ENCODE measurements at places on chromosomes 2 and 18.

DNA sequence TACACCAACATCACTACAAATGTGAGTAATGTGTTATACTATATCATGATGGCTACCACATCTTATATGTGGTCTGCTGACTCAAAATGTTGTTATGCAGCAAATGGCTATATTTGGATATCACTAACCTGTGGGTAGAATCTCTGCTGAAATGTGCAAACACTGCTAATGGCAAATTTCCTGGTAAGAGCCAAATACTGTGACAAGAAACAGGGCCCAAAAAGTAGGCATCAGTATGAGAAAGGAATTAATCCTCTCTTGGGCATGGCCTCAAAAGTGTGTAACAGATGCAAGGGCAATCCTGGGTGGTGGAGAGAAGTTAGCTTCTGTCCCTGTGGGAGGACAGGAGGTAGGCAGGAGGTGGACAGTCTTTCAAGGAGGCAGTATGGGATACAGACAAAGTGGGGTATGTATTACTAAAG, 13.3 kb downstream of the ATF2 start:
- DNase-seq: peak; percentile 44

- no peak for DNase-seq
Measured at GRCh38 chr2:184394642-184395041, 203.7 kb upstream of the ZNF804A start.

- no peak for DNase-seq
Measured at GRCh38 chr2:201118961-201119854, 3.2 kb downstream of the CFLAR start.

- no peak for DNase-seq
Measured at GRCh38 chr2:150159300-150159699, 328.2 kb downstream of the RND3 start.

DNA sequence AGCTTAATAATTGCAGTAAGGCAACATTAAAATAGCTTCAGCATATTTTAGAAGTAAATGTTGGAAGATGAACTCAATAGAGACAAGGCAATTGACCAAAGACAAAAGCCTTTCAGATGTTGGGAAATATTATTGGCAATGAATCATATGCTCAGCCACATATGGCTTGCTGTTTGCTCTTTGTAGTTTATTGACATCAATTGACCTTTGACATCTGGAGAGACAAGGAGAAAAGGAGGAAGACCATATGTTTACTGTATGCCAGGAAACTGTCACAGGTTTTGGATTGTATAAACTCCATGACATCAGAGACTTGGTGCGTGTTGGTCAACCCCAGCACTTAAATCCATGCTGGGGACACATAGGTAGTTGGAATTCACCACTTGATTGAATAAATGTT, 60.6 kb upstream of the SLC16A14 start:
- no peak for DNase-seq

- no peak for DNase-seq
Measured at GRCh38 chr2:99961196-99961913, 181.0 kb downstream of the AFF3 start.

- DNase-seq: no peak
Measured at GRCh38 chr2:161947406-161947805, 126.6 kb downstream of the DPP4 start.

GRCh38 chr18:74249181-74249968, 42.4 kb downstream of the CYB5A start:
- peak; percentile 18 for DNase-seq

GRCh38 chr2:20465716-20466394, 19.0 kb downstream of the RHOB start:
- no peak for DNase-seq

DNA sequence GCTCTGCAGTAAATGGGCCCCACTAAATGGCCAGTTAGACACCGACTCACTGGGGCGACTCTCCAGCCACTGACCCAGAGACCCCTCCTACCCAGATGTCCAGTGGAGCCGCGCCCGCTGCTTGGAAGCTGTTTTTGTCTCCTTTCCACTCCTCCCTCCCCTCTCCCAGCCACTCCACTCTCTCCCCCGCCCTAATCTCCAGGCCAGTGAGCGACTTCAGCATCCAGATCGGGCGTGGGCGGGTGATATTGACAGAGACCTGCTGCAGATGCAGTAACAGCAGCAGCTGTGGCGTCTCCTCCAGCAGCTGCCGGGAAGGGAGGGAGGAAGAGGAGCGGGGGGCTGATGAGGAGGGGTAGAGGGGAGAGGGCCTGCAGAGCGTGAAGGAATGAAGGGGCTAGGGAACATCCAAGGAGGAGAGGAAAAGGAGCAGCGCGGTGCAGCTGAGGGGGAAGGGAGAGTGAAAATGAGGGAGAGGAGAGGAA, at the start of gene SCN7A:
Gene SCN7A (minus strand): TSS at position 110 of the 485 bp plus-strand sequence. CDS start 16,553 bp downstream, outside the sequence.
- DNase-seq: no peak

DNA sequence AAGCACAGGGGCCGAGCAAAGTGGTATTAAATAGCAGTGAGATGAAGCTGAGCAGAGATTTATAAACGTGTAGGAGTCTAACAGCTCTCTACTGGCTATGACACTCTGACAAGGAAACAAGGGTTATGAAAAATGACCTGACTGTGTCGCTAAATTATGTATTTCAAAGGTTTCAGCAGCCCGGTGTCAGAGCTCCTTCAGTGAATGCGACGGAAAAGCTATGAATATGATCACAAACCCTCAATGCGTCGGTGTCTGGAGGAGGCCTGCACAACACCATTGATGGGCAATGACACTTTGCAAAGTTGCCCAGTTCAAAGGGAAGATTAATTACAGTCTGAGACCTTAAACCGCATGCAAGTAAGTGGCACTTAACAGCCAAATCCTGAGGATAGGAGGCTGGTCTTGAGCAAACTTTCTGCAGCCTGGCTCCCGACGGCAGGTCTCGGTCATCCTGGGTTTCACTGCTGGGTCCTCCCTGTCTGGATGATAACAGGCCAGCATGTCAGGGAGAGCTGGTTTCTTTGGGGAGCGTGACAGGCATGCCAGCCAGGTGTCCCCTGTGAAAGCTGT, 615.1 kb upstream of the SALL3 start:
- DNase-seq: no peak

DNA sequence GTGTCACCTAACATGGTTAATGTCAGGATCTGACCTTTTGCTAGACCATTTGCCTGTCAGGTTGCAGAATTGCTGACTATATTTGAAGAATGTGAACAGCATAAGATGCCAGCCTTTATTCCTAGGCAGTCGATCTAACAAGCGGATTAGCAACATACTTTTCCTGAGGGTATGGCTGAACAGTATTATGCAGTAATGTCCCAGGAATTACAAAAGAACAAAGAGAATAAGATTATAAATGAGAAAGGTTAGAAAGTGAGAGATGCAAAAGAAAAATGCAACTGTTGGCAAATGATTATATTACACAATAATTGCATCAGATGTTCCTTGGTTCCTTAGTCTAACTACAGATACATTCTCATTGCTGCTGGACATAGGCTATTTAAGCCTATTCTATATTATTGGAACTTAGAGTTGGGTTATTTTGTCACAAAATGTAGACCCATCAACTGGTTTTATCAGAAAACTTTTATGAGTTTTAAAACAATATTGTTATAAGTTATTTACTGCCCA, 647.1 kb upstream of the CRIM1 start:
- no peak for DNase-seq

GRCh38 chr2:79935771-79936657, 368.5 kb downstream of the LRRTM1 start:
- peak; percentile 20 for DNase-seq

- peak; percentile 3 for DNase-seq
Measured at GRCh38 chr2:122451040-122451439, 695.6 kb downstream of the TSN start.

- DNase-seq: no peak
Measured at GRCh38 chr2:189876271-189876670, 92.0 kb downstream of the PMS1 start.

DNA sequence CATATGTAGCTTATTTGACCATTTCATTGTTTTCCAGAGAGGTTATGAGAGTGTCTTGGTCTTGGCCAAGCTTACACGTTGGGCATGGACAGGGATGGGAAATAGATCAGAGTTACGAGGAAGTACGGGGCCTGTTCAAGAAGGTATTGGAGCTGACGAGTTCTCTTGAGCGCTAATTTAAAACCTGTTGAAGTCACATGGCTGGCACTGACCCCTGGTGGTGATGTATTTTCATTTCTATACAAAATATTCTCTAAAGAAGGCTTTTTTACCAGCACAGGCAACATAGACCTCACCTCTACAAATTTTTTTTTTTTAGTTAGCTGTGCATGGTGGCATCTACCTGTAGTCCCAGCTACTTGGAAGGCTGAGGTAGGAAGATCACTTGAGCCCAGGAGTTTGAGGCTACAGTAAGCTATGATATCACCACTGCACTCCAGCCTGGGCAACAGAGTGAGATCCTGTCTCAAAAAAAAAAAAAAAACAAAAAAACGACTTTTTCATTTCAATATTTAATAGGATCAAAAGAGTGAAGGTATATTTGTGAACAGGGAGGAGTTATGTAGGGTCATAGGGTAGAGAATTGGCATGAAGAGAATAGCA, 19.6 kb downstream of the UGP2 start:
- no peak for DNase-seq

DNA sequence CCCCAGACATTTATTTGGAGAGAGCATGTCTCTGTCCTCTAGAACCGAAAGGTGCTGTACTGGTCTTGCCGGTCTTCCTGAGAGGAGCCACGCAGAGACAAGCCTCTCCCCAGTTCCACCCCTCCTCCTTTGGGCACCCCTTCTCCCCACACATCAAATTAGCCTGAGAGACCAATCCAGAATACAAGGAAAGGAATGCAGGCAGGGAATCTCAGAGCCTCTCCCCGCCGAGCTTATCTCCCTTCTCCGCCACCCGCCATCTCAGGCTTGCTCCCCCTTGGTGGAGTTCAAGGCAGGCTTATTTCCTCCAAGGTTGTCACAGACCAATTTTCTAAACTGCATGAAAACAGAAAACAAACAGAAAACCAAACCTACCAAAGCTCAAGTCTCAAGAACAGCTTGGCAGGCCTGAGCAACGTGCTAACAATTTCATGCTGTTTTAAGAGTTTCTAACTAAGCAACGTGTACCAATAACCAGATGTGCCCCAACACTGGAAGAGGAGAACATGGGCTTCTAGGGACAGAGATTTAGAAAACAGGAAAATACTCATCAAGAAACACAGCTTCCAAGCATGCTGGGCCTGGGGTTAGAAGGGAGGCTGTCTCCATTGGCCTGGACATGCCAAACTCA, 124.5 kb upstream of the PKDCC start:
- DNase-seq: no peak

GRCh38 chr18:23861805-23862470, 152.6 kb upstream of the TTC39C start:
- DNase-seq: peak; percentile 90

DNA sequence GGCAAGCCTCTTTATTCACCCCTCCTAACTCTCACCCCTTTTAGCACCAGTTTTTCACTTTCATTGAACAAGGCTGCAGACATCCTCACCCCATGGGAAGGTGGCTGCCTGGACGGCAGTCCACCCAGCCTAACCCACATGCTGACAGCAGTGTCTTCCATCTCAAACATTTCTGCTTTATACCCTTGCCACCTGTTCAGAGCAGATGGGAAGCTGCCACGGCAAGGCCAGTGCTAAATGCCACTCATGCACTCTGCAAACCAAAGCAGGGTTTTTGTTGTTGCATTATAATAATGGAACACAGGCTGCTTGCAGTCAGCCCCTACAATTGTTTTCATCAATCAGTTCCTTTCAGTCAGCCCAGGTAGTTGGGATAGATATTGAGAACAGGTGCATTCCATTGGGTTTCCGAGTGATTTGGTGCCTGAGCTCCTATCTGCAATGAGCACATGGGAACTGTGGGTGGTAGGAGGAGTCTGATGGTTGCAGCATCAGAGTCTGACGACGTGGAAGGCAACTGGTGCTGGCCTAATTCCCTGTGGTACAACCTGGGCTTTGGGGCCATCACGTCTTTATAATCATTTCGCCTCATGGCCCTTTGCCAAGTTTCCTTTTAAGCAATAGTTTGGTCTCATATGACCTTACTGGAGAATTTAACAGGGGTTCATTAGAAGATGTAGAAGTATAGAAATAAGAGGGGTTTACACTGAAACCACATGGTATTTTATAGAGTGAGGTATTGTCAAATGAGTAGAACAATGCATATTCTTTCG, 252.5 kb upstream of the SP5 start:
- no peak for DNase-seq

DNA sequence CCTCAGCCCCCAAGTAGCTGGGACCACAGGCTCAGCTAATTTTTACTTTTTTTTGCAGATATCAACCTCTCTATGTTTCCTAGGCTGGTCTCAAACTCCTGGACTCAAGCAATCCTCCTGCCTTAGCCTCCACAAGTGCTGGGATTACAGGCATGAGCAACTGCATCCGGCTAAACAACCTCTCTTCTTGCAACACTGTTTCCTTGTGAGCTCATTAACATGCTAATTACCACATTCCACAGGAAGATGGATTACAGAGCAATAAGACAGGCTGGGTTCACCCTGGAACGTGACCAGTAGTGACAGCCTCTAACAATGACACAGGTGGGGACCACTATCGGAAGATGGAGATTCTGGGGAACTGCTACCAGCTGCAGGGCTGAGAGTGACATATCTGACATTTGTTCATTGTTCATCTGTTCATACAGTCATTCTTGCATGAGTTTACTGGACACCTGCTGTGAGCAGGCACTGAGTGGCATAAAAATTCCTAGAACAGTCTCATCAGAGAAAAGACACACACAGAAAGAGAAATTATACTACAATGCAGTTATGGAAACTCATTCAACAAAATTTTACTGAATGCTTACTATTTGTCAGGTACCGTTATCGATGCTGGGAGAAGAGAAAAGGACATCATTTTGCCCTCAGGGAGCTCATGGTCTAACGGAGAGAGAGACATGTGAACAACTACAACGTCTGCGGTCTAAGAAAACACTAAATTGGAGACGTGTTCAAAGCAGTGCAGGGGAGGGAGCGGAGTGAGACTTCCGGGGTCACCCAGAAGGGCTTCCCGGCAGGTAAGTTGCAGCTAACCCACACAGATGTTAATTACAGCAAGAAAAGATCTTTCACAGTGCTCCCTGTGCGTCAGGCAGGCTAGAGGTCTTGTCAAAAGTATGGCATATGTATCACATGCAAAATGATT, 37.6 kb downstream of the PROC start:
- no peak for DNase-seq

GRCh38 chr2:33476793-33477190, 343 bp downstream of the RASGRP3 start:
- no peak for DNase-seq

DNA sequence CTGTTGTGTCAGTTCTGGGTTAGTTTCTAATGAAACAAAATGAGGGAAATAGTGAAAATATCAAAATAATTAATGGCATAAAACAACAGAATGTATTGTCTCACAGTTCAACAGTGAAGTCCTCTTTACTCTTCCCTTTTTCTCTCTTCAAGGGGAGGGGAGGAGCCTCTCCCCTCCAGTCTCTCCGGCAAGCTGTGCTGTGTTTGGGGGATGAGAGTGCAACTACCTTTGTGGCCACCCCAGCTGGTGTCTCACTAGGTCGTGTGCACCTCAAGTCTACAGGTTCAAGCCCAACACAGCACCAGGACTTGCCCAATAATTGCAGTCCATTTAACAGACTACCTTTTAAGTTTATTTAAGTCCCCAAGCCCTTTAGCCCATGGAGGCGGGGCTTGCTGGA, 271.7 kb upstream of the DOK6 start:
- no peak for DNase-seq

GRCh38 chr2:18927525-18928232, 338.3 kb upstream of the NT5C1B start:
- no peak for DNase-seq

- DNase-seq: no peak
Measured at GRCh38 chr2:78118037-78118436, 595.9 kb upstream of the LRRTM4 start.

GRCh38 chr2:174574657-174575056, 22.9 kb downstream of the WIPF1 start:
- DNase-seq: no peak

GRCh38 chr18:58228176-58228575, 184.2 kb downstream of the NEDD4L start:
- DNase-seq: no peak

GRCh38 chr2:156322051-156322685, 10.4 kb downstream of the NR4A2 start:
- DNase-seq: no peak
